Activated CD4-positive, alpha-beta T cell treated with anti-CD3 and anti-CD28 coated beads, Interleukin-2, amount 10 ng/mL, durations not matched to agents 24 days and 14 days (primary cell): ENCODE measurements at places on chromosomes 12 and 14. TPM values are rescaled to one million over a fixed set of nuclear protein-coding genes. Genes with fewer than 3 reads are reported as not detected.

DNA sequence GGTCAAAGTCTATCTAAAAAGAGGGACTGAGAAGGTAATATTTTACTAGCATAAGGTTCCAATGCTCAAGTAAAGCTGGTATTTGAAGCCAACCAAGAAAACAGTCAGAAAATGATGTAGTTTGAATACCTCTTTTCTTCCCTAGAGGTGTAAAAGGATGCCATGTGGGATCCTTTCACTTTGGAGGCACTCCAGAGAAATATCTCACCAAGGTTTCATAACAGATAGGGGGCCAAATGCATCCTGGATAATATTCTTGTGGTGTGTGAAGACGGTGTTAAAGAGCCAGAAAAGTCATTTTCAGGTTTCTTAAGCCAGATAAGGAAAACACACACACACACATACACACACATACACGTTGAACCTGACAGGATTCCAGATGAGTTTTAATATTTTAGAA lies 136.1 kb upstream of the PRKD1 start:
- no peak for DNase-seq

DNA sequence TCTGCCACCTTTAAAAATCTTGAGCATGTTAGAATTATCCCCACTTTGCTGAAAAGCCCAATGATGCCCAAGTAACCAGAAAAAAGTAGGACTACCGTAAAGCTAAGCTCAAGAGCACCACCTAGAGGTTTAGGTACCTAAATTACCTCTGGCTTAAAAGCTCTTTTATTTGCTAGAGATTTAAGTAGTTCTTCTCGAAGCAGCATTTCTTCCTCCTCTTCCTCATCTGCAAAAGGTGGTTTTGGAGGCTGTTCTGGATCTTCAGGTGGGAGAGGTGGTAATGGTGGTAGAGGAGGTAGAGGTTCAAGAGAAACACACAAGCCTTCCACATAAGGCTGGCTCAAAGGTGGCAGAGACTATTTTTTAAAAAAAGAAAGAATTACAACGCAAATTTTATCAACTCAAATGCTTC lies 26.9 kb downstream of the ZFC3H1 start:
- peak; percentile 76 for DNase-seq

GRCh38 chr12:108915632-108916133 lies 35.8 kb downstream of the DAO start:
- DNase-seq = no peak

Gene MSRB3
- not detected in 2 replicates for total RNA-seq

DNA sequence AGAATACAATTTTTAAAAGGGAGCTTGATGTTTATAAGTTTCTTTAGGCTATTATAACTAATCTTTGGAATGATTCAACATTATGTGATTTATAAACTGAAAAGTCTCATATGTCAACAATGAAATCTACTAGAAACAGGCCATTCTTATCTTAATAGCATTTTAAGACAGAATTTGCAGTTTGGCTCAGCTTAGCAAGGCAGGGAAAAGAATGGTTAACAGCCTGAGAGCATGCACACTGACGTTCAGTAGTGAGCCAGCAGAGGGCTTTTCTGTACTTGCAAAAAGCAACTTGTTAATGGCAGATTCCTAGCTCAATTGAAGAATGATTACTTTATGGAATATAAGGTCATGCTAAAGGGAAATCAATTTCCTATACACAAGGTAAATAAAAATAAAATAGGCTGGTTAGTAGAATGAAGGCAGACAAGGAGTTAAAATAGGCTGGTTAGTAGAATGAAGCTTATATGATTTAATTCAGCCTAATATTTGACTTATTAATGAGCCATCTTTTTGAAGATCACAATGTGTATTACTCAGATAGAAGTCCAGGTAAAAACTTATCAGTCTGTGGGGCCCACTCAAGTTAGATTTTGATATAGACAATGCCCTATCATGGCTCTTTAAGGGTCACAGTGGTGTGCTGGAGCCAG lies 95.9 kb downstream of the OTOGL start:
- DNase-seq = no peak

DNA sequence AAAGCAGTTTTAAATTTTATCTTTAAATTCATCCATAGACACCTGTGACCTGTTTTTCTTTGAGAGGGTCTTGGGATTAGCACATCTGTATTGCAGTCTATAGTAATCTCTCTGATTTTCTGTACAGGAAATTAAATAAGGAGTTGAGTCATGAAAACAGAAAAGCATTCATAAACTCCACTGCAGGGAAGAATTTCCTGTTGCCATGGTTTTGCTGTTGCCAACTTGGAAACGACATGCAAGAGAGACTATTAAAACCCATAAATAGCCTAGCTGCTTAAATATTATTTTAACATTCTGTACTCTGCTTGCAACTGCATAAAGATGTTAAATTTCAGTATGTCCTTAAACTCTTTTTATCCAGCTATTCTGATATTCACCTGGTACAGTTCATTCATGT lies 281.0 kb upstream of the RGS6 start:
- DNase-seq = no peak

- DNase-seq = no peak
These were observed 112.7 kb upstream of the EGLN3 start for GRCh38 chr14:34063470-34064164.

Gene FGF6
- total RNA-seq = not detected in 2 replicates

Gene GALNT9
- 0.19 TPM in 1 of 2 replicates, not detected in the other for total RNA-seq

GRCh38 chr14:104206281-104206904 lies 68.0 kb downstream of the KIF26A start:
- DNase-seq = no peak

- no peak for DNase-seq
These were observed 252.9 kb upstream of the KRR1 start for GRCh38 chr12:75764091-75764841.

DNA sequence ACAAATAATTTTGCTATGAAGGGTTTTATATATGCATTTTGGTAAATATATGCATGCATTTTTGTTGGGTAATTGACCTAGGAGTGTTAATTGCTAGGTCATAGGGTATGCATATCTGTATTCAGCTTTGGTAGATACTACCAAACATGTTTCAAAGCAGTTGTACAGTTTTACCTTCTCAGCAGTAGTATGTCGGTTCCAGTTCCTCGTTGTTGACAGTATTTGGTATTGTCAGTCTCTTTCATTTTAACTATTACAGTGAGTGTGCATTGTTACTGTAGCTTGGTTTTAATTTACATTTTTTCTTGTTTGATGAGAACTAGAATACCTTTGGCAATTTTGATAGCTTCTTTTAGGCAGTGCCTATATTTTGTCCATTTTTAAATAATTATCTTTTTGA lies 98.9 kb downstream of the ARID2 start:
- DNase-seq = no peak

- DNase-seq = peak; percentile 52
These were observed 12.3 kb upstream of the RARG start for GRCh38 chr12:53244337-53244736.

DNA sequence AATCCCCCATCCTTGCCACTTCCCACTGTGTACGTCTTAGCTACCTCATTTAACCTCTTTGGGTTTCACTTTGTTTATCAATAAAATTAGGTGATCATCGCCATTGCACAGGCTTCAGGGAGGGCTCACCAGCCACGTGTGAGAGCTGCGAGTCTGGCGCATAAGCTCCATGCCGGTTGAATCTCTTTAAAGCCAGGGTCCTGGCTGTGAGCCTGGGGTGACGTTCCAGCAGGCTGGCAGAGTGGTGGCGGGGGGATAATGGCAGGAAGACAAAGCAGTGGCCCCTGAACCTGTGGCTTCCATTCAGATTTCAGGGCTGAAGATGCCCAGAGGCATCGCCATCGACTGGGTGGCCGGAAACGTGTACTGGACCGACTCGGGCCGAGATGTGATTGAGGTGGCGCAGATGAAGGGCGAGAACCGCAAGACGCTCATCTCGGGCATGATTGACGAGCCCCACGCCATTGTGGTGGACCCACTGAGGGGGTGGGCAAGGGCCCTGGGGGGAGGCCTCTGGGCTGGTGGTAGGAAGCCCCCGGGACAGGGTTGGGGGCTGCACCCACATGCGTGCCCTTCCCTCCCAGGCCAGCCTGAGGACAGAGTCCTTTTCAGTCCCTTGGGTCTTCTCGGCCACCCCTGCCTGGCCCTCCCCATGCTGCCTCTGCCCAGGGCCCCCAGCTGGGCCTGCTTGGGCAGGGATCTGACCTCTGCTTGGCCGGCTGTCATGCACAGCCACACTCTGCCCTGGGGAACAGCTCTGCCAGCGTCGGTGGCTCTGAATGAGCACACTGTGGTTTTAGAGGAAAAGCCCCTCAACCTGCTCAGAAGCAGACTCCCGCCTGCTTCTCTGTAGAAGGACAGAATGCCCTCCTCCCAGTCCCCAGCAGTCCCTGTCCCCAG lies 8.6 kb upstream of the NXPH4 start:
- DNase-seq = no peak

DNA sequence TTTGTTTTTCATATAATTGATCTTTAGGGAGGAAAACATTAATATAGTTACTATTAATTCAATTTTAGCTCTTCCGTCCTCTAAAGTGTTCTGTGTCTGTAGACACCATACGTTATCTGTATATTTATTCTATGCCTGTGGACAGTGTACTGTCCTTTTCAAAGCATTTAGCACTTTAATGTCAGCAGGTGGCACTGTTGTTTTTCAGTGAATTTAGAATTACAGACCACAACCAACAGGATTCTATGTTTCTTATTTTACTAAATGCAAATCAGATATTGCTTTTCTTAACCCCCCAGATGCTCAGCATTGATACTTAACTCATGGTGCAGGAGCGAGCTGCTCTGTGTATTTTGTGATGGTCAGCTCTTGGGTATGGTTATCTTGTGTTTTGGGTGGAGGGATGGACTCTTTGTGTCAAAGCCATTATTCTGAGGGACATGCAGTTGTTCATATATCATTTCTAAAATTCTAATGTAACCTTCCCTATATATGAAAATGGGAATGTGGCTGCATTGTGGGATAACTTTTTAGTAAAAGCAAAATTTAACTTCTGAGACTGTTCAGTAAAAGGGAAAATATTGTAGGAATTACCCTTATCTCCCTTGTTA lies 65.2 kb downstream of the PAPOLA start:
- DNase-seq = peak; percentile 70

DNA sequence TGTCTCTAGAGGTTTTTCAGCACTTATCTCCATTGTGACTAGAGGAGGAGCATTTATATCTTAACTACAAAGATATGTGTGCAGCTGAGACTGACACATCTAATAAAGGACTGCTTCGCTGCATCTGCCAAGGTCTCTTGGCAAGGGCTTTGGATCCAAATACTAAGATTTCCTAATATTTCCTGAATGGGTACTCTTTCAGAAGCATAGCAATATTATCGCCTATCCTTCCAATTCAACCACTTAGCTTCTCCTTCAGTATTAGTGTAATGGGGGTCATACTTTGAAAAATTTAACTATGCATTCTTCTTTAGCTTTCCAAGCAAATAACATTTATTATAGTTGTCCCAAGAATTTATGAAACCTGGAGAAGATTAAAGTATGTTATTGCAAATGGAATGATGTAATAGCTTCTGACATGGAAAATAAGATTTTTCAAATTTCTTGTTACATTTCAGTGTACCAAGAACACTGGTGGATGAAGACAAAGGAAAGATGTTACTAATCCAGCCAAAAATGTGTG lies 243.0 kb upstream of the PDE3A start:
- DNase-seq = no peak

GRCh38 chr14:55715889-55716288 lies 135.9 kb downstream of the KTN1 start:
- DNase-seq = no peak

GRCh38 chr12:103128862-103129501 lies 171.5 kb downstream of the ASCL1 start:
- no peak for DNase-seq
